ENCODE measurements at places on chromosomes 1 and 21.

GRCh38 chr1:94463765-94464330, 45.7 kb downstream of the ABCD3 start:
- DNase-seq: no peak

GRCh38 chr1:22903113-22903512, 69.6 kb downstream of the LACTBL1 start:
- DNase-seq: no peak

DNA sequence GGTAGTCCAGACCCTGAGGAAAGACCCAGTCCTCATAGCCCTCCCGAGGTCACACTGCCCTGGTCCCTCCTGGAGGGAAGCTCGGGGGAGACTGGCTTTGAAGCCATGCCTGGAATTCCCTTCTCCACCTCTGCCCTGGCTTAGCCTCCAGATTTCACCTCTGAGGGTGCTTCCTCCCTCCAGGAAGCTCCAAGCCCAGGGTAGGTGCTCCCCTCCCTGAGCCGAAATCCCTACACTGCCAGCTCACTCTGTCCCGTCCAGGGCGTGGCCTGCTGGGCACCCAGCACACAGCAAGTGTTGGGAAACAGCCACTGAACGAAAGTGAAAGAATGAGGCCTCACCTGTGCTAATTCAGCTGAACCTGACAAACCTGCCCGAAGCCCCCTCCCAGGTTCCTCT, 6.0 kb upstream of the TNFRSF25 start:
- no peak for DNase-seq

DNA sequence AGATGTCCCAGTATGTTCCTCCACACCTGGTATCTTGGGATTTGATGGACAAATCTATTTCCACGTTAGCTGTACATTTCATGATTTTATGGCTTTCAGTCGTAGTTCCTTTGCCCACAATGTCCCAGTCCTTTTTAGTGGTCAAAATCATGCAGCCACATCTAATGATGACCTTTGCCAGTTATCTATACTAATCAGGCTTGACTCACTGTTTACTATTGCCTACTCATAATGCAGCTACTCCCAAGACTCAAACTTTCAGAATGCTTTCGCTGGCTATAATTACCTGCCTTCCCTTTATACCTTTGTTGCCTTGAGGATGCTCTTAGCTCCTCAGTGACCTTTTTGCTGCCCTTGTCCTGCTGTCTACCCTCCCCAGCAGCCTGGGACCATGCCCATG, 6.4 kb downstream of the NOS1AP start:
- DNase-seq: no peak

DNA sequence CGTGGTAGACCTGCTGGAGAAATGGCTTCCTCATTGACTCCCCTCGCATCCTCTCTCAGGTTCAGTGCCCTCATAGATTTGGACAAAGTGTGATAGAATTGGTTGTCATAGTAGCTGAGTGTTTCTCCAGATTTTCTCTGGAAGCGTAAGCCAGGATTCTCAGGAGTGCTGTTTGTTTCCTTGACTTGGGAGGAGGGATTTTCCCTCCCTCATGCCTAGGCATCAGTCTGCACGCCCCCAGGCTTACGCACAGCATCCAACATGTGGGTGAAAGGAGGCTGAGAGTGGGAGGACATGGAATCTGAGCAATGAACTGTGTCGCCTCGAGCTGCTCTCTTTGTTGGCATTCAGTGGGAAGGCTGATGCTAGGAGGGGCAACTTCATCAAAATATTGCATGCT, 503.5 kb downstream of the LTN1 start:
- no peak for DNase-seq

DNA sequence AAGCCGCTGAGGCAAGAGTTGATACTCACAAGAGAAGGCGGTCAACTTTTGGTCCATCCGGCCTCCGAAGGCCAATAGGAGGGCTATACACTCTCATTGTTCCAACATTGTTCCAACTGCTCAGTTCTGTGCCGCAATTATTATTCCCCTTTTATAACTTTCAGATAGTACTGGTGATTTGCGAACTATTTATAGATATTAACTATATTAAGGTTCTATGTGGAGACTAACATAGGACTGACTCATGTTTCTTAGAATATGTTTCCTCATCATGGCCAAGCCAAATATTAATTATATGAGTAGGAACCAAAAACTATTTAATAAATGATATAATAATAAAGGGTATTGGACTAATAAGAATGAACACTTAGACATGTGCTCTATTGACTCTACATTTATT, 96.7 kb upstream of the LBR start:
- DNase-seq: no peak

- DNase-seq: no peak
These were observed 510.0 kb downstream of the USP25 start for GRCh38 chr21:16239659-16240265.

DNA sequence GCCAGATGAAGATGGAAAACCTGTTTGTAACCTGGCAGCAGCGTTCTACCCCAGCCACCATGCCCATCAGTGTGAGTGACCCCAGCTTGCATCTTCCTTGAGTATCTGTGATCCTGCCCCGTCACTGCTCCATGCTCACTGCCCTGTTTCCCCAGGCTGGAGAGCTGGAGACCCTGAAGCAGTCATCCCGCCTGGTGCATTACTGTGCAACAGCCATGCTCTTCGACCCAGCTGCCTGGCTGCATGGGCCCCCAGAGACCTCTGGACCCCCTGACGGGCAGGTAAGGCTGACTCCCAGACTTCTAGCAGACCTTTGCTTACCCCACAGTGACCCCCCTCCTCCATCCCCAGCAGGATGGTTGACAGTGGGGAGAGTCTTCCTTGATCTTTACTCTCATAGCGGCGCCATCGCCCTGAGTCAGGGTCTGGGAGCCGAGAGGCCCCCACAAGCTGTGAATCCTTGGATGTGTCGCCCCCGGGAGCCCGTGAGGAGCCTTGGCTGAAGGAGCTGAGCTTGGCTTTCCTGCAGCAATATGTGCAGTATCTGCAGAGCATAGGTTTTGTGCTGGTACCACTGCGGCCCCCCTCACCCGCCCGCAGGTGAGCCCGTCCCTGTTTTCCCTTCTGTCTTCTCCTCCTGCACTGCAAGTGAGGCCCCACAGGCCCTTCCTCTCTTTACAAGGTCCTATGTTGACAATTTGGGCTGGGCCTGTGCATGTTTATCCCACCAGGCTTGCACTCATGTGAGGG, 10.4 kb downstream of the HYI start:
- no peak for DNase-seq
